ENCODE measurements at places on chromosomes 16 and 17.

DNA sequence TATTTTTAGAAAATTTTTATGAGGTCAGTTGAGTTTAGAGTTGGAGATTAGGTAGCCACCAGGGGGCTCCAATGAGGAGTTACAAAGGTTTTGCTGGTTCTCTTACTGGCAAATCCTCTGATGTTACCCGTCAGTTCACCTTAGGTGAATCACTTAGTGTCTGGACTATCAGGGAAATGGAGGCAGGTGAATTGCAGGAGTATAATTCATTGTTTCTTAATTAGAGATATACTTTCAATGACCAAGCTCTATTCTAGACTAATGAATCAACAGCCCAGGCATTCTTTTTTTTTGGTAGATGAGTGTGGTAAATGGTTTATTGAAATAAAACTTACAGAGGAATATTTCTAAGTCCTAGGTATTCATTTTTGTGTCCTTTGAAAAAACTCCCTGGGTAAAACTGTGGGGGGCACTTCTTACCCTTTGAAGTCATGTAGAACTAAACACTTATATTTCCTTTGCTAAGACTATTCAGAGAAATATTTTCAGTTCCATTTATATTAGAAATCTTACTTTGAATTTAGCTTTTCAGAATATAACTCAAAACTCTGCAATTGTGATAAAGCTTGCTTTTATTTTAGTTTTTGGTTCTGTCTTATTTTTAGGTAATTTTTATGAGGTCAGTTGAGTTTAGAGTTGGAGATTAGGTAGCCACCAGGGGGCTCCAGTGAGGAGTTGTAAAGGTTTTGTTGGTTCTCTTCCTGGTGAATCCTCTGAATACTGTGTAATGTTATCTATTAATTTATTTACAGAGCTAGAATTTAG is 17.7 kb downstream of the PSMD11 start:
- DNase-seq = peak; percentile 74

DNA sequence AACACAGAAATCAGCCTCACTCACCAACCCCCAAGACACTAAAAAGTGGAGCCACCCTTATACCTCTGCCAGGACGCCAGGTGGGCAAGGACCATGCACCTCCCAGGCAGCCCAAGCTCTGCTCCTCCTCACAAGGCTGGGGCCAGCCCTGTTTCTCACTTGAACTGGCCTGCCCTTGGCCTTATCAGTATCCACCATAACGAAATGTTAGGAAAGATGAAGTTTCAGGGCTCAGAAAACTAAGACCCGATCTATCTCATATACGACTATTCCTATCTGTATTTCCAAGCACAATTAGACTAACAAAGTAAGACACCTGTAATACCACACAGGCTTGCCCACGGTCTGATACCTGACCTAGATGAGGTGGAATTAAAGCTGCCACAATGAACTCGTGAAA is 6.9 kb downstream of the FBXO31 start:
- no peak for DNase-seq

DNA sequence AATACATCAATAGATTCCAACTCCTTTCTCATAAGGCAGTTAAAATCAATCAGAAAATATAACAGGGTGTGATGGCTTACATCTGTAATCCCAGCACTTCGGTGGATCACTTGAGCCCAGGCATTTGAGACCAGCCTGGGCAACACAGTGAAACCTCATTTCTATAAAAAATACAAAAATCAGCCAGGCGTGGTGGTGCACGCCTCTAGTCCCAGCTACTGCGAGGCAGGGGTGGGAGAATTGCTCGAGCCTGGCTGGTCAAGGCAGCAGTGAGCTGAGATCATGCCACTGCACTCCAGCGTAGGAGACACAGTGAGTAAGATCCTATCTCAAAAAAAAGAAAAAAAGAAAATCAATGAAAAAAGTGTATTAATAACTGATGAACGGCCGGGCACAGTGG is 258.6 kb downstream of the NTN1 start:
- DNase-seq = no peak

GRCh38 chr17:39660397-39661385 is 4.5 kb upstream of the TCAP start:
- no peak for DNase-seq

- no peak for DNase-seq
These were observed 85.5 kb downstream of the GSG1L start for GRCh38 chr16:27977966-27978365.

- peak; percentile 77 for DNase-seq
These were observed 2.1 kb upstream of the C17orf78 start for GRCh38 chr17:37373530-37374159.

DNA sequence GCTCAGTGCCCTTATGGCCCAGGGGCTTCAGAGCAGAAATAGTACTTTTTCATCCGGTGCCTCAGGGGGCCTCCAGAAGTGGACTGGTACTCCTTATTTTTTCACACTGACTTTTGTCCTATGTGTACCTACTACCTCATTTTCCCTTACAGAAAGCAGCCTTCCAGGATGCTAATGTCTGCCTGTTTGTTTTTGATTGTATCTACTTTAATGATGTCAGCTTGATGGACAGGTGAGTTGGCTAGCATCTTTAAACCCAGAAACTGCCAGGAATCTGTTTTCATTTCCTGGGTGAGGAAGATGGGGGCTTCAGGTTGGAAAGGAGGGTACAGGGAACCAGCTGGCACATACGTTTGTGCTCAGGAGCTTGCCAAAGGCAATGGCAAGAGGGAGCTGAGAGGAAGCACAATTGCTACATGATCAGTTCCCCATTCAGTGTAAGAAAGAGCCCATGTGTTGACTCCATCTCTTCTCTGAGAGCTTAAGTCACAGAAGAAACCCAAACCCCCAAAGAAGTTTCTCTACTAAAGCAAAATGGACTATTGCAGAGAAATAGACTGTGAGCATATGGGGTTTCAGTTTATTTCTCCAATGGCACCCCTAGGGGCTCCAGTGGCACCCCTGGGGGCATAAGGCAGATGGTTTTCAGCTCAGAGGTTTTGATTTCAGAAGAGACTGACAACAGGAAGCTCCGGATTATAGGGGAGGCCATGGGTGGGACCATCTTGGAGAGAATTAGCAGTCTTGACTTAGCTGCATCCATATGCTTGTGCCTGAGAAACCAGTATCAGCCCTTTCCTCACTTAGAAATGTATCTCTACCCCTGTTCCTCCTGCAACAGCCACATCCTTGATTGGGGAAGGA is 16.3 kb downstream of the LIG3 start:
- DNase-seq = peak; percentile 9

- DNase-seq = no peak
These were observed 7.8 kb upstream of the BIRC5 start for GRCh38 chr17:78206298-78206697.

- no peak for DNase-seq
These were observed 8.3 kb downstream of the ANKRD40 start for GRCh38 chr17:50699410-50699809.

DNA sequence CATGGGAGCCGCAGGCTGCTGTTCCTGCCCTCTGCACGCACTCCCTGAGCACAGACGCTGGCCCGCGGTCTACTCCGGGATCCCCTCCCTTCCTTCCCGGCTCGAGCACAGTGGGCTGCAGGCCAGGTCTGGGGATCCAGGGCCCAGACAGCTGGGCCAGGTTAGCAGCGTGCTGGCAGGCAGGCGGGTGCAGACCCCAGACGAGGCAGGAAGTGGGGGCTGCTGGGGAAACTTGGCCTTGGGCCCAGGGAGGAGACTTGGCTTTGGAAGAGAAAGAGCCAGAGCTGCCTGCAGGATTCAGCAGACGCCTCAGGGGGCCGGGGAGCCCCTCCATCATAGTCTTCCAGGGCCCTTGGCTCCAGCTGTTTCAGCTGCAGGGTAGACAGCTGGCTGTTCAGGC is 30.2 kb upstream of the ABCC3 start:
- DNase-seq = peak; percentile 17

DNA sequence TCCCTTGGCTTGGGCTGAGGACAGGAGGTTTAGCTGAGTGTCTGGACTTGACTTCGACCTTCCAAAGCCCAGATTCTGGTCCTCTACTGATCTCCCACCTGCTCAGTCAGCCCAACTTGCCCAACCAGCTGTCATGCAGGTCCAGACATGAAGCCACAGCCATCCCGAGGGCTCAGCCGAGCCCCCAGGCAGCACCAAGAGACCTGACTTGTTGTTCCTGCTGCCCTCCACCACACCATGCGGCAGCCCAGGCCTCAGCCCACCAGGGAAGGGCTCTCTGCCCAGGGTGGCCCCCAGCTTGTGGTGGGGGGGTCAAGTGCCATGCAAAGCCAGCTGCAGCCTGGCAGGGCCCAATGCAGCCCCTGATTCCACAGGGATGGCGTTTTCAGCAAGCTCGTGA is 17.2 kb upstream of the CACNG4 start:
- no peak for DNase-seq

DNA sequence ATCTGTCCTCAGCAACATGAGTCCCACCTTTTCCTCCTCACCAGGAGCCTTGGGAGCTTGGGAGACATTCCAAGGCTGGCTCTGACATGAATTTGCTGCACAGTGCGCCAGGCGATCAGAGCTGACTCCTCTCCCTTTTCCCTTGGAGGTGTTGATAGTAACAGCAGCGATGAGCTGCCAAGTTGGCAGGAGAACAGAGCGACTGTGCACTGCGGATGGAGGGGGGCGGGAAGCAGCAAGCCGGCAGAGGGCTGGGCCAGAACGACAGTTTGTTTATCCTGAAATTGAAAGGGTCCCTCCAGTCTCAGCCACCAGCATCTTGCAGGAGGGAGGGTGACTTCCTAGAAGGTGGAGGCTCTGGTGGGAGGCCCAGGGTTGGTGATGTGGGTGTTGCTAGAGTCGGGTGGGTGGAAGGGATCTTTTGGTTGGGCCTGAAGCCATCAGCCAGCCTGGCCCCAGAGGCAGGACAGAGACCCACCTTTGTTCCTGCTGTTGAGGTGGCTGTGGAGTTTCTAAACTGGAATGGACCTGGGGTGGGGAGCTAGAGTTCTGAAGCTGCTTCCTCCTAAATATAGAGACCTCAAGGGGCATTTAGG is 22.5 kb upstream of the DYNLL2 start:
- DNase-seq = no peak

DNA sequence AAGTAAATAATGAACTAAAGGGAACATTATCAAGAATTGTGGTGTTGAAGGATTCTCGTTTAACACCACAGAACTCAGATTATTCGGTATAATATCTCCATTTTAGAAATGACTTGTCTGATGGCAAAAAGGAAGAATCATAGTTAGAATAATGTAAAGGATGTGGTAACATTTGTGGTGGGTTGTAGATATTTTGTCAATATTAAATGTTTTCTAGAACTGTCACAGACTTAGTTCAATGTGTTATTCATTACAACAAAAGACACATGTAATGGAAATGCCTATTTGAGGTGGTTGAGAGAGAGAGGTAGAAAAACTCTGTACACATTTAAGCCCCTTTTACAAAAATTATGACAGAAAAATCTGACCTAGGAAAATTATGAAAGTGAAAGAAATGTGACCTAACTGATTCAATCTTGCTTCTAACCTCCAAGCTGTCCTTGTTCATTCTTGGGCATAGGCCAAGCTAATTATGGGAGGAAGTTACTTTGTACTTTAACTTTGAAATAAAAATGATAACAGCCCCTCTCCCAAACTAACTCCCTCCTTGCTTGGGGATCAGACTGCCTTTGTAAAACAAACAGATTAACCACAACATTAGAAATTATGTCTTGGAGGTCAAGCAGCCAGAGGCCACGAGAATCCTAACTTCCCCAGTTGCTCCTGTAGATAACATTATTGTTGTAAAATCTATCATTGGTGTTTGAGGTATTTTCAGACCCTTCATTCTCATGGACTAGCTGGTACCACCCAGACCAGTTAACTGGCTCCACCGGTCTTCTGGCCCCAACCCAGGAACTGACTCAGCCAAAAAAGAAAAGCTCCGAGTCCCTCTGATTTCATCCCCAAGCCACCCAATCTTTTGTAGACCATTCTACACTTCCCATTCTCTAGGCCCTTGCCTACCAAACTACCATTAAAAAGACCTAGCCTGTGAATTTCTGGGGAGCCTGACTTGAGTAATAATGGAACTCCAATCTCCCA is 1287.8 kb upstream of the CDH8 start:
- no peak for DNase-seq

DNA sequence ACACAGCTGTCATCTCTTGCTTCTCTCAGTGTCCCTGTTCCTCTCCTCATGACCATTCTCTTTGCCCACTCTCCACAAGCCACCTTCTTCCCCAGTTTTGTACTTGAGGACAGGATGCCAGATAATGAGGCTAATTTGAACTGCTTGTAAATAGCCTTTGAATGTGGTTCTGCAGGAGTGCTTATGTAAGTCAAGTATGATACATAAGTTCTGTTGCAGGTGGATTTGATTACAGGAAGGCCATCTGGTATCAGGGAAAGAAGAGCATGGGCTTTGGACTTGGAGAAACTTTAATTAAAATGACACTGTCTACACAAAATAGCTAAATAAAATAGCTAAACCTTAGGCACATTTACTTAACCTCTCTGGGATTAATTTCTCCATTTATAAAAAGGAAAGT is 120.2 kb upstream of the HLF start:
- DNase-seq = no peak

- DNase-seq = no peak
These were observed 882.4 kb upstream of the EEF2KMT start for GRCh38 chr16:5979905-5980550.

DNA sequence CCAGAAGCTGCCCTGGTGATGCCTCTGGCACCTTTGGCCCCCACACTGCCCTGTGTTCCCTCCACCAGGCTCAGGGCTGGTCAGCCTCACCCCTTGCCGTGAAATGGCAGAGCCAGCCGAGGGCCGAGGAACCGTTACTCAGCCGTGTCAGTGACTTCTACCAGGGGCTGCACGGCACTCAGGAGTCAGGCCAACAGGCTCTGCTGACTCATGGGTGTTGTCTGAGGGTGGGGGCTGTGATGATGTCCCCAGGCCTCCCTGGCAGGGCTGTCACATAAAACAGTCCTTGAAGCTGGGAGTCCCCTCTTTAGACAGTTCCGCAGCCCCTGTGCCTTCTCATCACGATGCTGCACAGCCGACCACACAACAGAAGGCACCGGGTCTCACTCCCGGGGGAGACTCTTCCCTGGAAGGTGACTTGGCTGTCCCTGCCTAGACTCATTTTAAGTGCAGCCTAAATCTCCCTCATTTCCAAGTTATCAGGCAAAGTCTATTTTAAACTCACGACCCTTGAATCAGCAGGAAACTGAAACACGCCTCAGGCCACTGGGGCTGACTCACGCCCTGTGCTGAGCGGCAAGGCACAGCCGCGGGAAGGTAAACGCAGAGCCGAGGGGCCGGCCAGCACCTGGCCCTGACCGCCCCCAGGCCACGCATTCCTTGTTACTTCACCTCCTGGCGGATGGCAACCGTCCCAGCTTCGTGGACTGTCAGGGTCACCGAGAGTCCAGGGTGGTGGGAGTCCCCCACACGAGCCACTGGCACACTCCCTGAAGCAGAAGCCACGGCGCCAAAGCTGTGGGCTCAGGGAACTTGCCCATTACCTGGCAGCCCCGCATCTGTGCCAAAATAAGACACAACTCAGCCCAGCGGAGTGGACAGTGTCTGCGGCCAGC is 102.6 kb downstream of the ZNF778 start:
- peak; percentile 65 for DNase-seq

DNA sequence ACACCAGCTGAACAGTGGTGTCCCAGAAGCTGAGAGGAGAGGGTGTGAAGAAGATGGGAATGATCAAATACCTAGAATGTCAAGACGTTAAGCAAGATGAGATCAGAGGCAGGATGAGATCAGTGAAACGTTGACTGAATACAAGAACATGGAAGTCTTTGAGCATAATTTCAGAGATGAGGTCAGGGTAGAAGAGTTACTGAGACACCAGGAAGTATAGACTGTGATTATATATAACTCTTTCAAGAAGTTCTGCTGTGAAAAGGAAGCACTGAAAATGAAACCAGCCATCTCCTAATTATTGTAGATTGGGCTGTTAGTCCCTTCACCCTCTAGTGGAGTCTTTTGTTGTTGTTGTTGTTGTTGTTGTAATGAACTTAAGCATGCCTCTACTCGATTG is 9.1 kb downstream of the SHCBP1 start:
- peak; percentile 10 for DNase-seq

GRCh38 chr16:70472786-70473433 is 18.5 kb downstream of the FCSK start:
- no peak for DNase-seq

All from suppressor macrophage (primary cell).